ENCODE measurements at places on chromosomes 16 and 17.
A peak's percentile ranks its signal among the peaks of the same experiment; 100 is the strongest.

DNA sequence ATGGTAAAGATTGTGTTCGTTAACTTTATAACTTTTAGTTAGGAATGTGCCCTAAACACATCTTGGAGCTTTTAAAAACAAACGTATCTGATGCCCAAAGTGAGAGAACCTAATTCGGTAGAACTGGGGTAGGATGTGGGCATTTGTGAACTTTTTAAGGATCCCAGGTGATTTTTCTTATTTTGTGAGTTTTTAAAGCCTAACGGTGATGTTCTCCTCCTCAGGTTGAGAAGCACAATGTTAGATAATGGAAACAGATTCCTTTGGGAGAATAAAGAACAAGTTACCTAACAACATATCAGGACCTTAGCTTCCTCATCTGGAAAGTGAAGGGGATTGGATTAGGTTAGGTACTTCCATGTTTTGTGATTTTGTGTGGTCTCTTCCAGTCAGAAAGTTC lies 687 bp downstream of the SAP30BP start:
- DNase-seq, result no peak

- DNase-seq, result no peak
Observed at GRCh38 chr16:2003231-2003826, 6.3 kb downstream of the ZNF598 start.

GRCh38 chr17:42282478-42283080 lies 5.7 kb upstream of the STAT5A start:
- no peak for DNase-seq

DNA sequence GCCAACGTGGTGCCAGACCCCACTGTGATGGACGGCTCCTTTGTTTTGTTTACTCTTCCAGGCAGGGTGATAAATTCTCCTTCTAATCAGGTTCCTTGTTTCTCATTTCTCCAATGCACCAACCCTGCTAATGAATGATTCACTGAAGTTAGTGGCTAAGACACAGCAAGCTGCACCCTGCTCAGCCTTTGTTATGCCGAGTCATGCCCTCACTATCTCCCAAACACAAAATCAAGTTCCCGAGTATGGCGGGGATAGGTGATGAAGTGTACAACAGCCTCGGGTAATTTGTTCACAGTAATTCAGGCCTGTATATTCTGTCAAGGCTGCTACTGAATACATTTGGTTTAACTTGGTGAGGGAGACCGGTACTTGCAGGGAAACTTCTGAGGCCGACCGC lies 83.8 kb upstream of the HS3ST4 start:
- no peak for DNase-seq

GRCh38 chr16:2042986-2043666 lies 4.5 kb downstream of the NTHL1 start:
- no peak for DNase-seq

- DNase-seq, result no peak
Observed at GRCh38 chr17:32803544-32803943, 73.4 kb downstream of the MYO1D start.

- no peak for DNase-seq
Observed at GRCh38 chr17:41307647-41308046, 1.5 kb downstream of the KRTAP16-1 start.

DNA sequence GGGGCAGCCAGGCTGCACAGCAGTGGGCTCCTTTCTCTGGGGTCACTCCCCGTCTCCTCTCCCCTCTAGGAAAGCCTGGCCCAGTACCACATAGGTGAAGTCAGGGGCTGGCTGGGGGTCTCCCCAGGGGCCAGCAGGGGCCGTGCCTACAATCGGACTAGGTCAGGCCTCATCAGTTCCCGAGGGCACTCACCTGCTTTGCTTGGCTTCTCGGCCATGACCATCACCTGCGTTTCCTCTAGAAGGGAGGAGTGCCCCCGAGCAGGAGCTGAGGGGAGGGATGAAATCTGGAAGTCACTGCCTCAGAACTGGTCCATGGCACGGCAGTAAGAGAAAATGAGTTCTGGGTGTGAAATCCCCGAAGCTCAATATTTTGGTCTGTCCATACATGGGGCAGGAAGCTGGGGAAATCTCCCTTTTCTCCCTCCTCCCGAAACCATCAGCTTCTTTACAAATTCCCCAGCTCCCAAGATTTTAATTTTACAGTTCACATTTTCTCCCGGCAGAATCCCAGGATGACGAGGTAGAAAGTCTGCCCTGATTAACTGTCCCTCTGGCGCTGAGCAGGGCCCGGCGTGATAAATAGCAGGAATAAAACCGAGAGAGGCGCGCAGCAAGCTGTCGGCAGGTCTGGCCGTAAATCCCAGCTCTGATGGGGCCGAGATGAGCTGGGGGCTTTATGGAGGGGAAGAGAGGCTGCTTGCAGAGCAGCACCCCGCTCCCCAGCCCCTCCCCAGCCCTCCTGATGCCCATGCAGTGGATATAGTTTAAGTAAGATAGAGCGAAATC lies 172.1 kb downstream of the RBFOX3 start:
- DNase-seq, result no peak

DNA sequence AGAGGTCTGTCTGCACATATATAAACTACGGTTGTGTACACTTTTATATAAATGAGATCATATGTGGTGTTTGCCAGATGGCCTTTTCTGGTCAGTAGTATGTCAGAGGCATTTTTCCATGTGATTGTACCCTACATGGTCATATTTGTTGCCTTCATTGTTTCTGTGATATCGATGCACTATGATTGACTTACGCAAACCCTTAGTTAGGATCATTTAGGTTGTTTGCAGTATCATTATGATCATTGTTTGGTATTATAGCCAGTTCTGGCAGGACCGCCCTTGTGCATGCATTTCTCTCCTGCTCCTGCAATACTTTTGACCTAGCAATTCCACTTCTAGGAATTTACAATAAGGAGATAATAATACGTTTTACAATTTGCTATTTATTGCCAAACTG lies 169.1 kb downstream of the MSI2 start:
- DNase-seq, result no peak

GRCh38 chr17:51572115-51572514 lies 311.8 kb downstream of the UTP18 start:
- DNase-seq, result no peak

DNA sequence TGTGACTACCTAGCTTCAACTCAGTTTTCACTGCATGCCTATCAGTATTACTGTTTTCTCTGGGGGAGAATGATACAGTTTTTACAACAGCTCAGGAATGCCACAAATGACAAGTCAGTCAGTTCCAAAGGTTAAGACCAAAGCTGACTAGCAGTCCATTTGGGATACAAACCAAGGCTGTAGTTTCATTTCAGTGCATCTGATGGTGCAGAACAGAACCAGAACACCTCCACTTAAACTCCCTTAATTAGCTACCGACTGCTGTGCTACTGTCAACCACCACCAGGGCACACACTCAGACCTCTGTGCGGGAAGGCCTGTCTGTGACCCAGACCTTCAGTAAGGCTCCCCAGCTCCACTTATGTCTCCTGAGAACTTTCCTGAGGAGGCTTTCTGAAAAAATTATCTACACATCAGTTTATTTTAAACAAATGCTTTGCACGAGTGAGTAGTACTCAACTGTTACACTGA lies 20.4 kb downstream of the NFE2L1 start:
- no peak for DNase-seq

- DNase-seq, result no peak
Observed at GRCh38 chr17:8441690-8442089, 6.0 kb downstream of the NDEL1 start.

GRCh38 chr16:84350685-84351400 lies 17.5 kb upstream of the ATP2C2 start:
- no peak for DNase-seq

GRCh38 chr16:77807-78443 lies at the start of gene MPG:
MPG (plus strand) TSS chr16:78225; CDS start chr16:78310, 85 bp downstream.
- peak; percentile 65 for DNase-seq

GRCh38 chr17:80486692-80487091 lies 10.3 kb upstream of the NPTX1 start:
- DNase-seq, result no peak

DNA sequence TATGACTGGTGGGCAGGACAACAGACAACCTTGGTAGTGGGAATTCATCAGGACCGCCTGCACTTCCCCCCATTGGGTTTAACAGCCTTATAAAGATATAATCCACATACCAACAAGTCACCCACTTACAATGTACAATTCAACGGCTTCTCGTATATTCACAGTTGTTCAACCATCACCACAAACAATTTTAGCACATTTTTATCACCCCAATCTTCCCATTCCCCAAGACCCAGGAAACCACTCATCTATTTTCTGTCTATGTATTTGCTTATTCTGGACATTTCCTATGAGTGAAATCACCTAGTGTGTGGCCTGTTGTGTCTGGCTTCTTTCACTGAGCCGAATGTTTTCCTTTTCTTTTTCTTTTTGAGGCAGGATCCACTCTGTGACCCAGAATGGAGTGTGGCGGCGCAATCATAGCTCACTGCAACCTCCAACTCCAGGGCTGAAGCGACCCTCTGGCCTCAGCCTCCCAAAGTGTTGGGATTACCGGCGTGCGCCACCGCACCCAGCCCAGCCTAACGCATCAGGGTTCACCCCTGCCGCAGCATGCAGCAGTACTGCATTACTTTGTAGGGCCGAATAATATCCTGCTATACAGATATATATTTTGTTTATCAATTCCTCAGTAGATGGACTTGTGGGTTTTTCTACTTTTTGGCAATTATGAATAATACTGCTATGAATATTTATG lies 10.9 kb downstream of the ANKS3 start:
- no peak for DNase-seq

GRCh38 chr17:76405967-76406647 lies 21.7 kb downstream of the SPHK1 start:
- no peak for DNase-seq

- no peak for DNase-seq
Observed at GRCh38 chr16:48531011-48531962, 78.7 kb downstream of the N4BP1 start.

- DNase-seq, result no peak
Observed at GRCh38 chr16:14193316-14193871, 122.3 kb downstream of the MRTFB start.

DNA sequence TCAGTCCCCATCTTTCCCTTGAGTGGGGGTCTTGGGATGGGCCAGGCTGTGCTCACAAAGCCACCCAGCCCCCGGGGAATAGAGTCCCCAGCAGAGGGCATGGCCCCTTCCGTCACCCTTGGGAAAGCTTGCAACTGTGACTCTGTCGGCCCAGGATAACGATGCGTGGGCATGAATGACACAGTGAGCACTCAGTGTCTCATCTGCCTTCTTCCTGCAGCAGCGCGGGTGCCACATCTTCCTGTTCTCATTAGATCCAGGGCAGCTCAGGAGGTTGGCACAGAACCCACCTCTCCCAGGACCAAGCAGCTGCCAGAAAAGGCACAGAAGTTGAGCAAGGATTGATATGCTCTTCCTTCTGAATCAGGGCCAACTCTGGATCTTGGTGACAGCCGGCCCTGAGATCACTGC lies 84.7 kb downstream of the MRC2 start:
- no peak for DNase-seq

- no peak for DNase-seq
Observed at GRCh38 chr16:86958423-86958822, 358.8 kb downstream of the C16orf95 start.

DNA sequence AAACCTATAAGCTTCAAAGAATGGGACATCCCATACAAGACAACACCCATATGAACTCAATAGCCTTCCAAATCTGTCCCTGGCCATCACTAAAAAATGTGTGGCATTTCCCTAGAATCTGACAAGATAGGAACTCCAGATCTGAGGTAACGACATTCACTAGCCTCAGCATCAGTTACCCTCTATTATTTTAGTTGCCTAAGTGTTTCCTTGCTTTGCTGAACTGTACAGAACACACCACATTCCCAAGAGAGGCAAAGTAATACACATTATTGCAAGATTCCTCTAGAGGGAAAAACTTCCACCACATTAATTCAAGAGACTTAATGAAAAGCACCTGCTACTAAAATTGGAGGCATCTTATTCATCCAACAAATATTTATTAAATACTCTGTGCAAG lies 5.0 kb downstream of the LSM12 start:
- DNase-seq, result no peak

- no peak for DNase-seq
Observed at GRCh38 chr17:10421900-10422542, at the start of gene MYH8. MYH8 (minus strand) TSS chr17:10421950; CDS start chr17:10420227, 1,723 bp downstream.

DNA sequence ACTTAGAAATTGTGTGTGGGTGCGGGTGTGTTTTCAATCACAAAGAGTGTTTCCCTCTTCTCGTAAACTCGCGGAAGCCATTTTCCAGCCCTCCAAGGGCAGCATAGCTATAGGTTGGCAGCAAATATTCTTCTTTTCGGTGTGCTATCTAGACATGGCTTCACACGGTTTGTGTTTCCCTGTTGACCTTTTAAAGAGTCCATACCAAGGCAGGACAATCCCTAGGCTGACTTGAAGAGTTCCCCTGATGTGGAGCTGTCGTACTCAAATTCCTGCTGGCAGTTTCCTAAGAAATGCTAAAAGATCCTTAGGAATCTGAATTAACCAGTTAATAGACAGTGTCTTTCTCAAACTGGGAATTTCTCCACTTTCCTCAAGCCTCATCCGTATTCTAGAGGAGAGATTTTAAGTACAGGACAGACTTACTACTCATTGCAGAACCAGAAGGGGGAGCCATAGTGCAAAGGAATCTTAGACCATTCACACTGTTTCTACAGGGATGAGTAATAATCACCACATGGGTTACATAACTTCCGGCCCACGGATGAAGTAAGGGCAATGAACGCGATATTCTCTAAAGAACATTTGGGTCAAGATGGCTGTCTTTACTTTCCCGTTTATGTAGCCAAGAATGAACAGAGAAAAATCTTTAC lies 288.6 kb upstream of the ELAC2 start:
- no peak for DNase-seq

DNA sequence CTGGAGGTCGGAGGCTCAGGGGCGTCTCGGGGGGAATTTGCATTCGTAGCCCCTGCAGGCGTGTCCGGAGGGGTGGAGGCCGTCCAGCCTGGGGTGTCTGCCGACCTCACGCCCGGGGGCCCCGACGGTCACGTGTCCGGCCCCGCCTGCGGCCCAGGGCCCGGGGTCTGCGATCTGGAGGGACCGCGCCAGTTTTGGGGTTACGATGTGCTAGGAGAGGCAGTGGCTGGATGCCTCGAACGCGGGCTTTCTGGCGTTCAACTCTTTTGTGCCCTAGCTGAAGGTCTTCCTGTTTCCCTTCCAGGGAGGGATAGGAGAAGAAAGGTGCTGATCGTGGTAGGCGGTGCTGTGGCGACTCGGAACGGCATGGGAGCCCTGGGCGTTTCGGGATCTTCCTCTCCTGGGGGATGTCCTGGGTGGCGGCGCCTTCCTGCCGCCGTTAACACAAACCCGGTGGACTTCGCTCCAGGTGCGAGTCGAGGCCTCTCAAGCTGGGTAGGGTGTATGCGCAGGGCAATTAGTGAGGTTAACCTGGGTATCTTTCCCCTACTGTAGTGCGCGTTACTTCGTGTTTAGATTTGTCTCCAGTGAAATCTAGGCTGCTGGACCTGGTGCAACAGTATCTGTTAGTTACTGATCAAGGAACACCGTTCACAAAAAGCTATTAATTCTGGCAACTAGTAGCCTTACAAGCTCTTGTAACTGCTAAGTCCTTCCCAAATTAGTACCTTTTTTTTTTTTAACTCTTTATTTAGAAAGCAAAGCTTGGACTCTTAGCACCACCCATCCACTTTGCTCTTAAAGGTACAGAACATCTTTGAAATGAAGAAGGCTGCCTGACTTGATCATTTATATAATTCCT lies 1.3 kb downstream of the AKAP1 start:
- DNase-seq, result no peak

GRCh38 chr16:867421-868385 lies 67.2 kb upstream of the GNG13 start:
- DNase-seq, result no peak

GRCh38 chr16:79210607-79211006 lies 389.9 kb downstream of the MAF start:
- no peak for DNase-seq
